ENCODE measurements at places on chromosomes 2 and 18.
A peak's percentile ranks its signal among the peaks of the same experiment; 100 is the strongest.

GRCh38 chr2:152504618-152505017, 169.6 kb downstream of the FMNL2 start:
- peak; percentile 30 for DNase-seq

GRCh38 chr18:66999003-66999402, 395.1 kb upstream of the CDH19 start:
- no peak for DNase-seq

- DNase-seq: no peak
Measured at GRCh38 chr2:47616506-47616905, 166.4 kb upstream of the MSH6 start.

DNA sequence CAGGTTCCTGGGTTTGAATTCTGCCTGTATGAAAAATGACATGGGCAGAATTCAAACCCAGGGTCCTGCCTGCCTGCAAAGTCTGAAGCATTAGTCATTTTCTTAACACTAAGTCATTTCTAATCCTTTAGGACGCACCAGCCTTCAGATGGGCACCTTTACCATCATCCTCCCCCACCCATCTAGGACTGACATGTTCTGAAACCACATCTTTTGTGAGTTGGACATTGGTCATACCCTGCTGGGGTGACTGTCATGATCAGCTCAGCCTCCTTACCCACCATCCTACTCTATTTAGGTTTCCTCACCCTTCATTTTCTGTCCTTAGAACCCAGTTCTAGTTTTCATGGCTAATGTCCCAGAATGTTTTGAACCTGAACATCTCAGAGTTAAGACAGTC, 104.9 kb downstream of the TRIB2 start:
- no peak for DNase-seq

DNA sequence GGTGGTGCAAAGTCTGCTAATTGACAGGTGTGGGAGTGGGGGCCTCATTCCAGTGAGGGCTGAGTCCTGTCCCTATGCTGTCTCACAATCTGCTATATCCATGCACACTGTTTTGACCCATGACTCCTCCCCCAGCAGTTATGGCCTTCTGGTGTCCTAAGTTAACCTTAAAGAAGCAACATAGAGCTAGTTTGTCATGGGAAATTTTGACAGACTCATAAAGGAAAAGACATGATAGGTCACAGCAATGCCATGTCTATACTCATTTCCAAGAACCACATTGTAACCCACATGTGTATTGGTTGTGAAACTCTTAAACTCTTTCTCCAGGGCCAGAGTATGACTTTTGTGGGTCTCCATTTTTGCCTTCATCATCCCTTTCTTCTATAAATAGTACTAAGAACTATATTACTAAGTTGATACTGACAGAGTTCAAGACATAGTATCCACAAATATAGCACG, 78.2 kb upstream of the SLC1A4 start:
- DNase-seq: no peak

GRCh38 chr2:48445091-48445725, 84.7 kb upstream of the STON1 start:
- no peak for DNase-seq

DNA sequence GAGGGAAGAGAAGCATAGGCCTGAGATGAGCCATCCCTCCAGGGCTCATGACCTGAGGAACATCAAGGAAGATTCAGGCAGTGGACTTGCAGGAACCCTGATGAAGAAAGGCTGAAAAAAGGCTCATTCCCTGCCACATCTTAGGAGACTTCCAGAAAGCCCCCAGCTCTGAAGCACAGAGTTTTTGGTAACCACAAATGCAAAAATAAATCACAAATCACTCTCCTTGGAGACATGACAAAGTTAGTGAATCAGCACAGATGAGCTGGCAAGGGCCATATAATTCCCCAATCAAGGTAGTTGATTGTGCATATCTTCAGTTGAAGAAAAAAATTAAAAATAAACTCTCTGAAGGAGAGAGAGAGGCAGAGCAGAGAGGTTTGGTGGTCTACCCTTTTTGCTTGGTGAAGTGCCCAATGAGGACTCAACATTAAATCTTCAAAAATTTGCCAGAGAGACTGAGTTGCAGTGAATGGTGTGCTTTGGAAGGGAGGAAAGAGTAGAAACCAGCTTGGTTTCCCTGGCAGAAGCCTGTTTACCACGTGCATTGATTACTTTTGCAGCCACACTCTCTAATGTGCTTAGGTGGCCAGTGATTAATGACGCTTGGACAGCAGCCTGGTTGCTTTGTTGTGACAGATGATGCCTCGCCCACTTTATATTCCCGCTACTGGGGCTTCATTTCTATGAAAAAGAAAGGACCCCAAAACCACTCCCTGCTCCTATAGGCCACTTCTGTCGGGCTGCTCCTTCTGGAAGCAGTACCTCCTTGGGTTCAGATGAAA, 257.4 kb upstream of the SLC14A2 start:
- no peak for DNase-seq

GRCh38 chr2:174555998-174556397, 41.6 kb downstream of the WIPF1 start:
- DNase-seq: no peak

GRCh38 chr18:36950960-36951359, 122.0 kb downstream of the KIAA1328 start:
- DNase-seq: no peak

DNA sequence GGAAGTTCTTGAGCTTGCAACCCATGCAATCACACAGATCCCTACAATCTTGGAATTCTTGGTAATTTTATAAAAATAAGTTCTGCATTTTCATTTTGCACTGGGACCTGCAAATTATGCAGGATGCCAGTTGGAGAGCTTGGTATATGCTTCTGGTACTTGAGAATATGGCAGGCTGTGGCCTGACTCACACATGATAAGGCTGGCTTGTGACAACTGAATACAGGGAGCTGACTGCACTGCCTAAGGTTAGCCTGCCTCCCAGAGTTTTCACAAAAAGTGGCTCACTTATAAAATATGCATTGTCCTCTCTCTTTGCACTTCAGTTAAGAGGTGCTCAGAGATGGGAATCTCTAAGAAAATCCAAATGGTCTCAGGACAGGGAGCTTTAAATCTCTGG, 265.5 kb upstream of the KCNJ3 start:
- DNase-seq: no peak

DNA sequence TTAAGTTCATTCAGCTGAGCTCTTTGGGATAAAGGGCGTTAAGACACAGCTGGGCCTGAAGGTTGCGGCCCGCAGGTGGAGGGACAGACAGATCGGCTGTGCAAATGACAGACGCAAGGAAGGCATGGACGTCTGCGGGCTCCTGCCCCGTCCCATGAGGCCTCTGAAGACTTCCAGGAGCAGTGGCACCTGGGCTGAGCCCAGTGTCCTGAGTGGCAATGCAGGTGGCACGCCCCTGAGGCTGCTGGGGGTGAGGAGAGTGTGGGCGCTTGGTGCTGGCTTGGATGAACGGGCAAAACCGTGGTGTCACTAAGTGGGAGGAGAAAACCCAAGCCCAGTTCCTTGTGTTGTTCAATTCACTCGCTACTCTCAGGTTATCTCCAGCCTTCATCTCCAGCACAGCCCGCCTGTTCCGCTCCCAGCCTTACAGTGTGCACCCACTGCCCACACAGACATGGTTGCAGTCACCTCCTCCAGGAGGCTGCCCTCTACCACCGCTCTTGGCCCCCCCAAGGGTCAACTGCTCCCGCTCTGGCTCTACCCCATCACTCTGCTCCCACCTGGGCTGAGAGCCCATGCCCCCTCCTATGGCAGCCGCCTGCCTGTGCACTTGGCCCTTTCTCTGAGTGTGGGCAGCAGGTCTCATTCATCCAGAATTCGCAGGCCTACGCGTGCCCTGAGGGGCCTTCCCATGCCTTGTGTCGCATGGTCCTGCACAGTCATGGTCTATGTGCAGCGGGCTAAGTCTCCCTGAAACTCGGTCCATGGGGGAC, 50.3 kb downstream of the PTGR3 start:
- DNase-seq: no peak

GRCh38 chr2:219079417-219079816, 18.7 kb upstream of the IHH start:
- no peak for DNase-seq

DNA sequence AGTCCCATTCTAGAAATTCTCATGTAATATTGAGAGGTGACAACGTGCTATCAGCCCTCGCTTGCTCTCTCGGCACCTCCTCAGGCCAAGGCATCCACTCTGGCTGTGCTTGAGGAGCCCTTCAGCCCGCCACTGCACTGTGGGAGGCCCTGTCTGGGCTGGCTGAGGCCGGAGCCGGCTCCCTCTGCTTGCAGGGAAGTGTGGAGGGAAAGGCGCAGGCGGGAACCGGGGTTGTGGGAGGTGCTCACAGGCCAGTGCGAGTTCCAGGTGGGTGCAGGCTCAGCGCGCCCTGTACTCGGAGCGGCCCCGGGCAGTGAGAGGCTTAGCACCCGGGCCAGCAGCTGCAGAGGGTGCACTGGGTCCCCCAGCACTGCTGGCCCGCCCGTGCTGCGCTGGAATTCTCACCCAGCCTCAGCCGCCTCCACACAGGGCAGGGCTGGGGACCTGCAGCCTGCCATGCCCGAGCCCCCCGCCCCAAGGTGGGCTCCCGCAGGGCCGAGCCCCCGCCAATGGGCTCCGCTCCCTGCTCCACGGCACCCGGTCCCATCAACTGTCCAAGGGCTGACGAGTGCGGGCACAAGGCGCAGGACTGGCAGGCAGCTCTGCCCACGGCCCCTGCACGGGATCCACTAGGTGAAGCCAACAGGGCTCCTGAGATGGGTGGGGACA, 1680.6 kb upstream of the LRRTM1 start:
- no peak for DNase-seq

- DNase-seq: no peak
Measured at GRCh38 chr18:49656073-49656692, 94.3 kb downstream of the LIPG start.

DNA sequence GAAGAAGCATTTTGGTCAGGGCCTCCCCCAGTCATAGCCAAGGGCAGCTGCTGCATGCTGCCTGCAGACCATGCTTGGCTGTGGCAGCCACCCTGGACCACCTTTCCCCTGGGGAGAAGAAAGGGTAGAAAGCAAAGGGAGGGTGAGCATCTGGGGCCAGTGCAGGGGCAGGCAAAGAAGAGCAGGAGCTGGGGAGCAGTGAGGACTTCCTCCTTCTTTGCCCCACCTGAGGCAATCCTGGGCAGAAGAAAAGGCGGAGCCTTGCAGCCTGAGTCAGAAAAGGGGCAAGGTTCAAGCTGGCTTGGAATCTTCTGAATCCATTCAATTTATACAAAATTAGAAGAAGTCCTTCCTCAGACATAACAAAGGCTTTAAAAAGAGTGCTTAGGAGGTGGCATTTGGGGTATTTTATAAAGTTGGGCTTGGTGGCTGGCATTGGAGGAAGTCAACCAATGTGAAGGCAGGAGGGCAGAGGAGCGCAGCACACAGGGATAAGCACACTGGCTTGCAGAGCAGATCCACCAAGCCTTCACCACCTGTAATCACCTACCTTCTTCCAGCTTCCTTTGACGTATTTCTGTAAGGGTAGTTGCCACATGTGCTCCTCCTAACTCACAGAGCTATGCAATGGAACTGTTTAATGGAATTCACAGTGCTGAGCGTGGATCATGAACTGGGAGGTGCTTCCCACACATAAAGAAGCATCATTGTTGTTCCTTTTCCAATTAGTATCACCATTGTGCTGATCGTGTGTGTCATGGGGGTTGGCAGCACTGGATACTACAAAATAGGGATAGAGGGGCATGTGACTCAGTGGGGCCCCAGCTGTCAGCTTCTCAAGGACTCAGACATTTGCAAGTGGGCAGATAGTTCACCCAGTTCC, 154.4 kb upstream of the EPAS1 start:
- no peak for DNase-seq

- DNase-seq: no peak
Measured at GRCh38 chr18:10013621-10014543, 100.1 kb downstream of the VAPA start.

GRCh38 chr2:61763605-61764034, 90.2 kb downstream of the FAM161A start:
- peak; percentile 26 for DNase-seq

DNA sequence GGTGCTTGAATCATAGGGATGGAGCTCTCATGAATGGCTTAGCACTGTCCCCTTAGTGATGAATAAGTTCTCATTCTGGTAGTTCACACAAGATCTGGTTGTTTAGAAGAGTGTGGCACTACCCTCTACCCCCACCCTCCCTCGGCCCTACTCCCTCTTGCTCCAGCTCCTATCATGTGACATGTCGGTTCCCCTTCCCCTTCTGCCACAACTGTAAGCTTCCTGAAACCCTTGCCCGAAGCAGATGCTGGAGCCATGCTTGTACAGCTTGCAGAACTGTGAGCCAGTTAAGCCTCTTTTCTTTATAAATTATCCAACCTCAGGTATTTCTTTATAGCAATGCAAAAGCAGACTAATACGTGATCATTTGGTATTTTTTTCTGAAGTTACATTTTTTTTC, 1012.6 kb downstream of the BCL11A start:
- no peak for DNase-seq

DNA sequence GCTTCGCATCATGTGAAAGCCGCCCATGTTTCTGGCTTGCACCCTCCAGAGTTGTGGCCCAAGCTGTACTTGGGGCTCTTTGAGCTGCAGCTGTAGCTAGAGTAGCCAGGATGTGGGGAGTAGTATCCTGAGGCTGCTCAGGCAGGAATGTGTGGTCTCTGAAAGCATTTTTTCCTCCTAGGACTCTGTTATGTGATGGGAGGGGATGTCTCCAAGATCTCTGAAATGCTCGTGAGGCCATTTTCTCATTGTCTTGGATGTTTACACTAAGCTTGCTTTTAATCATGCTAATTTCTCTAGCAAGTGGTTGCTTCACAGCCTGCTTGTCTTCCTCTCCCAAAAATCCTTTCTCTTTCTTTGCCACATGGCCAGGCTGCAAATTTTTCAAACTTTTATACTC, 687.6 kb downstream of the DCDC2C start:
- DNase-seq: no peak

GRCh38 chr2:190303647-190304046, 16.0 kb downstream of the HIBCH start:
- no peak for DNase-seq

- DNase-seq: peak; percentile 68
Measured at GRCh38 chr2:65436169-65436823, 3.9 kb upstream of the SPRED2 start.

DNA sequence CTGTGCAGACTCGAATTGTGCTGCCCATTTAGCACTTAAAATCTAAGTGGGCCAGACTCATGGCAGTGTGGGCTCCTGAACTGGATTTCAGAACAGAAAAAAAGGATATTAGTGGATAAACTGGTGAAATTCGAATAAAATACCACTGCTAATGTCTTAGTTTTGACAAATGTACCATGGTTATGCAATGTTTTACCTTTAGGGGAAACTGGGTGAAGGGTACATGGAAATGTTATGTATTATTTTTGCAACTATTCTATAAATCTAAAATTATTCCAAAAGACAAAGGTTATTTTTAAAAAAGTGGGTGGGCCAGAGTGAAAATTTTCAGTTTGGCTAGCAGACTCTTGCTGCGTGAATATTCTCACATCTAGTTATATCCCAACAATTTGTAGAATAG, 260.6 kb upstream of the CCDC68 start:
- DNase-seq: no peak

- DNase-seq: no peak
Measured at GRCh38 chr2:111946294-111947114, 48.1 kb downstream of the MERTK start.

Data from 8988T (cell line).